Mucosa of gallbladder (tissue), 1 donor: ENCODE measurements at places on chromosomes 11 and 22.

DNA sequence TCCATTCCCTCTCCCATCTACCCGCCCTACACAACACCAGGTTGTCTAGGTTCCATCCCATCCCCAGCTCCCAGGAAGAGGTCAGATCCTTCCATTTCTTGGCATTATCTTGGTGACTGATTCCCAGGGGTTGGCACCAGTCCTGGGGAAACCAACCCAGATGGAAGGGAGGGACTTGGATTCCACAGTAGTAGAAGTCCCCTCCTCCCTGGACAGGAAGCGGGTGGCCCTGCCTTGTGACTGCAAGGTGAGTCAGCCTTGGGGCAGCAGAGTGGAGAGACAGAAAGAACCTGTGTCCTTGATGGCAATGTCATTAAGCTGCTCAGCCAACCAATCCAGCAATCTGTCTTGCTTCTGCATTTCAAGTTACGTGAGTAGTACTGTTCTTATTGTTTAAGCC, 26.5 kb downstream of the SYT13 start:
- peak; percentile 84 for DNase-seq

- no peak for DNase-seq
Observed at GRCh38 chr11:104370478-104370877, 206.5 kb upstream of the PDGFD start.

- no peak for DNase-seq
Observed at GRCh38 chr22:22673628-22674027, 29.2 kb downstream of the GGTLC2 start.

- DNase-seq, result peak; percentile 75
Observed at GRCh38 chr22:45263463-45264269, 21.1 kb upstream of the UPK3A start.

GRCh38 chr11:77672264-77672663, 34.7 kb upstream of the CLNS1A start:
- DNase-seq, result no peak

DNA sequence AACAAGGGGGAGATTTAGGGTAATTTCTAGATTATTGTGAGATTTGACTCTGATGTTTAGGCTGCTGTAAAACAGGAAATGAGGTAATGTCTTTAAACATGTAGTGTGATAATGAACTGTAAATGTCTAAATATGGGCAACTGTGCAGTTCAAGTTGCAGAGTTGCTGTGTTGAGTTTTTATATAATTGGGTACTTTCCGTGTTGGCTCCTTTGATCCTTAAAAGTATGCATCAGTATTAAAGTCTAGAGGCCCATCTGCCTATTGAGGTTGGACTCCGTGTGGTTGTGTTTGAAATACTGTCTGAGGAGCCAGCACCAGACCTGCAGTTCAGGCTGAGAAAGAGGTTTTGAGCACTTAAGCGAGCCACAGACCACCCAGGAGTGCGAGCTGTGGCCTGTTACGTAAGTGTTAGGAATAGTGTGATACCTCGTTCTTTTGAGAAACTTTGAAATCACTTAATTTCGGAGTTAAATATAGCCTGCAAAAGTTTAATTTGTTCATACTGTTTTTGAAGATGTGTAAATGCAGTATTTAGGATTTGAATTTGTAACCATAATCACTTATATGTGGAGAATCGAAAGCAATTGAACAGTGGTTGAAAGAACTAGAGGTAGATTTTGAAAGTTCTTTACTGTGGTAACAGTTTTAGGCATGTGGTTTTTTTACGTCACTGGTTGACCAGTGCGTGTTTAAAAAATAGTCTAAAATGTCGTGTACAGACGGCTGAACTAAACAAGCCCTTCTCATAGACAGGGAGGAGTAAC, 9.0 kb downstream of the FAM118A start:
- no peak for DNase-seq

DNA sequence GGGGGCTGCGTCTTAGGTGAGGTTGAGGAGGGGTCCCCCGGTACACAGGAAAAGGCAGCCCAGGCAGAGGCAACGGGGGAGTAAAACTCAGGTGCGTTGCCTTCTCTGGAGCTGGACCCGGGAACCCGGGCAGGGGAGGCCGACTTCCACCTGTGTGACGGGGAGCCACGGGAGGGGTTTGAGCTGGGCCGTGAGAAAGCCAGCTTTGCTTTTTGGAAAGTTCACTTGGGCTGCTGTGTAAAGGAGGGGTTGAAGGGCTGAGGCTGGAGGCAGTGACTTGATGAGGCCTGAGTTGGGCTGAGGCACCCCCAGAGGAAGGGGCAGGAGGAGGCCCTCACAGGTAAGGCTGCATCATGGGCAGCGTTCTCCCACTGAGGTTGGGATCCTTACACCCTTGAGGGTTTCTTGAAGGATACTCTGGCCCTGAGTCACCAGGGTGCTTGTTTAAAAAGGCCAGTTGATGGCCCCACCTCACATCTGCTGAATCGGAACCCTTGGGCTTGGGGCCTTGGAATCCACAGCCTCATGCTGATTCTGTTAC, 47.2 kb downstream of the CHRDL2 start:
- DNase-seq, result no peak

DNA sequence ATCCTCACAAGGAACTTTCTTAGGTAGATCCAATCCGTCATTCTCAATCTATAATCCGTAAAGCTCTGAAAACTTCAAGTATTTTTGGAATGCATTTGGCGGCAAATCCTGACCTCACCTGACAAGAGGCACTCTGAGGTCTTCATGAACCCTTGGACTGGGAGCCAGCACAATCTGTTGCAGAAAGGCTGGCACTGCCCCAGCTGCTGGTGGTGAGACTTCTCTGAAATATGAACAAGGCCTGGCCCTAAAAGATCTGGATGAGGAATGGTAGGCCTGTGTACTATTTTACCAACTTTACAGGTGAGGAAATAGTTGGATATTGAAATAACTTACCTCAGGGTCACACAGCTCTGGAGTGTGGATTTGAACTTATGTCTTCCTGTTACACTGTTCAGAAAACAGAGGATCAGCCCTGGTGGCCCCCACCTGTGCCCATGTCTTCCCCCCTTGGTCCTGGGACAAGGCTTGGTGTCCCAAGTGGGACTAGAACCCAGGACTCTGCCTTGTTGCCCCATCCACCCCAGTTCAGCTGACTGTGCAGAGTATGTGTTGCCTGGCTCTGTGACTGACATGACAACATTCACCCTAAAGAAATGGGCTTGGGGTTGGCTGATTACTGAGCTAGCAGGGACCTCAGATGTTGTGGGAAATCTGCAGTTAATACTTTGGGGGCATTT, 471.4 kb downstream of the MN1 start:
- no peak for DNase-seq
